ENCODE measurements at places on chromosomes 2 and 18.

DNA sequence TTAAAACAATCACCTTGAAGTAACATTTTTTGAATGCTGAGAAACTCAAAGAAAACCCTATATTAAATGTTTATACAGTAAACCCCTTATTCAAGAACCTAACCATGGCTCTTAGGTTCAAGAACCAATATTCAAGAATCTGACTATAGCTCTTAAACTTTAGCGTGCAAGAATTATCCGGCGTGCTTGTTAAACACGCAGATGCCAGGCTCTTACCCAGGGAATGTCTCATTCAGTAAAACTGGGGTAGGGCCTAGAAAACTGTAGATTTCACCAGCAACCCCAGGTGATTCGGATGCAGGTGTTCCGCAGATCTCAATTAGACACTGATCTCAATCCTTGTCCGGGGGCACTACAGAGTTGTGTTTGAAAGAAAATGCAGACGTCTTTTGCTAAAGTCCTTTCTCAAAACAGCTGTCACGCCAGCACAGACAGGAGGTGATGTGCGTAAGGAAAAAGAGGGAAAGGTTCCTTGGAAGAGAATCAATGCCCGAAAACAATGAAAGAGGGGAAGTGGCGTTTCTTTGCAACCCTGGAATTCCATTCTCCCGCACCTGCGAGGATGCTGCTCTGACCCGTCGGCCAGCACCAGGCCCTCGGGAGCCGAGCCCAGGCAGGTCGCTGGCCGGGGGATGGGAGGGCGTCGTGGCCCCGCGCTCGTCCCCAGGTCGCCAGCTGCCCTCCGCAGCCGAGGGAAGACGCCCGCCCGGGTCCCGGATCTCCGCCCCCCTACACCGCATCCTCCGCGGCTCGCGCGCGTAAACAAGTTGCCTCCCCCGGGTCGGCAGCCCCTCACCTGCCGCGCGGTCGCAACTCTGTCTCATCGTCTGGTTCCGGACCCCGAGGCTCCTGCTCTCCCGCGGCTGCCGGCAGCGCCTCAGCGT is 851 bp downstream of the EIF2AK3 start:
- DNase-seq, result peak; percentile 62

GRCh38 chr2:21500401-21500945 is 376.7 kb downstream of the TDRD15 start:
- no peak for DNase-seq

DNA sequence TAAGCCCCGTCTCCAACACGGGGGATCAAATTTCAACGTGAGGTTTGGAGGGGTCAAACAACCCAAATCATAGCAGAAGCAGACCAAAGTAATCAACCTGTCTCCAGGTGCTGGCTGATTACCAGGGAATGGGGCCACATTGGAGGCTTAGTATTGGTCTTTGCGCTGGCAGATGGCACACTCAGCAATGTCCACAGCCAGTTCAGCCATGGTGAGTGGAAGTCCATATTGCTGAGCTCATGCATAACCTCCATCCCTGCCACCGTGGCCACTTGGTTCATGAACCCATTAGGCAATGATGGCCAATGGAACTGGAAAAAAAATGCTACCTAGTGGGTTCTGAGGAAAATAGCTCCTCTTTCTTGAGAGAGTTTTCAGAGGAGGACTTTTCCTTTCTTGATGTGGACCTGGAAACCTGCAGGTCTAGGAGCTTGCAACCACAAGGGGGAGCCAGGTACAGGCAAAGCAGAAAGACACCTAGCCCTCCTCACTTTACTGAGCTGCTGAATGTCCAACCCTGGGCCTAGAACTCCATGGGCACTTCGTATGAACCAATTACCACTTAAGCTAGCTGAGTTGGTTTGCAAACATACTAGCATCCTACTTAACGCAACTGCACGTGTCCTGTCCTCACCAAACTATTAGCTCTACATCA is 128.0 kb upstream of the GYPC start:
- DNase-seq, result peak; percentile 63

DNA sequence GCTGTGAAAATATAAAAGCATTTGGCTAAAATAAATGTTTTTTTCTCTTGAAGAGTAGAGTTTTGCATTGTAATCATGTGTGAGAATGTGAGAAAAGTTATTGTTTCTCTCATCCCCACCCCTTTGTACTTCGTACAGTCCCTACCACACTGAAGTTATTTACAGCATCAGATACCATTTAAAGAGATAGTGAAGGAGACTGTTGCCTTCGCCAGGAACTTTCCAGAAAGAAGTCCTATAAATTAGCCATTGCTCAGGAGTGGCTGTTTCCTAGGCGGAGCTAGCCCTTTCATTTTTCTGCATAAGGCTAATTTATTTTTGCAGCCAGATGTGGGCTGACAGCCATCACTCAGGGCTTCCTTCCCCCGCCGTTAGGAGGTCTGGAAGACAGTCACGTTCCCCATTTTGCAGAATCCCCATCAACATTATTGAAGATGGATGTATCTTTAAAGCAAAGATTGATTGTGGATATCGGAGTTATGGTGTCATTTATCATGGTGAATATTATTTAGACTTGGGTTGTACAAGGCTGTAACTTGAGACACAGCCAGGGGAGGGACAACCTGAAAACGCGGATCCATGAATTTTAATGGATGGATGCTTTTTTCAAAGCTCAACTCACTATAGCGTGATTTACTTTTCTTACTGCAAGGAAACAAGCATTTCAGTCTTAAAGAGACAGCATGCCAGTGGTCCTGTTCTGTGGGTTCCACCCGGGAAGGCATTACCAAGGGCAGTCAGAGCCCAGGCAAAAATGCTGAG is 17.1 kb downstream of the TSHZ1 start:
- no peak for DNase-seq

DNA sequence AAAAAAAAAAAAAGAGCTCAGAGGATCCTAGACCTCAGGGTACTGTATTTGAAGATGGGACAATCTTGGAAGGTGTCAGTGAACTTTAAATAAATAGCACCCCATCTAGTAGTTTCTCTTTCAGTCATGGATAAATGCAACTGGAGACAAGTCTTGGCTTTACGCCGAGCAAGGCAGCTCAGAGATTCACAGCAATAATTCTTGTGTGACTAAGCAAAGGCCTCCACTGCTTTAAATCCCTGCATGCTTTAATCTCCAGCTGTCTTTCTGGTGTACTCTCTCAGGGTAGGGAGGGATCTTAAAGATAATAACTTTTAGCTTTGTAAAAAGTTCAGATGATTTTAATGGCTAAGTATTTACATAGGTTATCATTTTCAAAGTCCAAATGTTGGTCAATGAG is 36.3 kb downstream of the NRXN1 start:
- DNase-seq, result no peak

GRCh38 chr2:151228847-151229512 is 32.7 kb downstream of the RBM43 start:
- DNase-seq, result no peak

DNA sequence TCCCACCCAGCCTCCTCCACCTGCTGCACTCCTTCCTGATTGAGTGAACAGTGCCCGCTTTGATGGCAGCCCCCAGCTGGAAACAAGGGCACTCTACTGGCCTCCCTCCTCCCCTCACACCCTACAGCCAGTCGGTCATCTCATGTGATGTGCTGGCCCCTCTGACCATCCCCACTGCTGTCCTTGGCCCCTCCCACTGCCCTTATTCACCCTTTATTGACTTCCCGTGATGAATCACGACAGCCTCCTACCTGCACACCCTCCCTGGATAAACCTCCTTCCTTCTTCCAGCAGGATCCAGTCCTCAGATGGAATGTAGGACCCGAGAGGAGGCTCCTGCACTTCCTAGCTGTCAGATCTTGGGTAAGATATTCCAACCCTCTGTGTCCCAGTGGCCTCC is 186.5 kb upstream of the SH3BP4 start:
- no peak for DNase-seq

- DNase-seq, result no peak
Measured at GRCh38 chr18:49610022-49610445, 48.2 kb downstream of the LIPG start.

DNA sequence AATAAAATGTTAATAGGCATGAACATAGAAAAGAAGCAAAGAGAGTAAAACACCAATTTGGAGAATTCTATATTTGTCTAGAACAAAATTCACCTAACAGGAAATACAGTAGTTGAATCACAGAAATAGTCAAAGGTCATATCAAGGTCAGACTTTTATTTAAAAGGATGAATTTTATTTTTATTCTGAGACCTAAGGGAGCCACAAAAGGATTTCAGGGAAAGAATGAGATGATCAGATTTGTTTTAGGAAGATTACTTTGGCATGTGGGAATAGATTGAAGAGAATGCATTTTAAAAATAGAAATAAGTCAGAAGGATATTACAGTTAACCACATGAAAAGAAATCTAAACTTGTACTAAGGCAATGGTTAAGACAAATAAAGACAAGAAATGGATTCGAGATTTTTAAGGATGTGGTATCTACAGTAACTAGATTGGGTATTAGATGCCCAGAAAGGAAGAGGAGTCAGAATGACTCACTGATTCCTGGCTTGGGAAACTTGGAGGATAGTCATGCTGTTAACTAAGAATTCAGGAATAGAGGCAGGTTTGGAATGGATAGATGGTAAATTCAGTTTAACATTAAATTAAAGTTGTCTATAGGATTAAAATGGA is 56.0 kb downstream of the METTL4 start:
- DNase-seq, result no peak

GRCh38 chr2:75558786-75559679 is 1.7 kb downstream of the EVA1A start:
- no peak for DNase-seq

DNA sequence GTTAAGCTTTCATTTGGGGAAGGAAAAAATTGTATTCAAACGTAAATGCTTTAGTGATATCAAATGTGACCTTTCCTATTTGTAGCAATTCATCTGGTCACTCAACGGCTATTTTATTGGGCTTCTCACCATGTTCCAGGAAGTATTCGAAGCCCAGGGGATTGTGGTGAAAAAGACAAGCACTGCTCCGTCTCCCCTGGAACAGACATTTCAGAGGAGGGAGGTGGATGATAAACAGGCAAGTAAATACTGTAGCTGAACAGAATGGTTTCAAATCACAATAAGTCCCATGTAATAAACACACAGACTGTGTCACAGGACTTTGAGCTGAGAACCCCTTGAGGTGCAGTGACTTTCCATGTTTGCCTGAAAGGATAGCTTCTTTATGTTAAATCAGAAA is 464.7 kb upstream of the HNRNPA3 start:
- DNase-seq, result no peak

DNA sequence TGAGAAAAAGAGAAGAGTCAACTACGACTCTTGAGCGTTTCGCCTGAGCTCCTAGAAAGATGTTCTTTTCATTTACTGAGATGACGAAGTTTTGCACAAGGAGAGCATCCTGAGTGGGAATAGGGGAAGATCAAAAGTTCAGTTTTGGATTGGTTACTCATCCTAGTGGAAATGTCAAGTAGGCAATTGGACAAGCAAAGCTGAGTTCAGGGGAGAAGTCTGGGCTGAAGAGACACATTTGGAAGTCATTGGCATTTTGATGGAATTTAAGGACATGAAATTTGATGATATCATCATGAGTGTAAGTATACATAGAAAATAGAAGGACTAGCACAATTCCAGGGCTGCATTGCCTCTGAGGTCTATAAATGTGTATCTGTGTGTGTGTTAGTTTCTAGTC is 416.6 kb downstream of the RAD51AP2 start:
- no peak for DNase-seq

GRCh38 chr18:62505669-62506494 is 16.9 kb upstream of the ZCCHC2 start:
- DNase-seq, result peak; percentile 38

DNA sequence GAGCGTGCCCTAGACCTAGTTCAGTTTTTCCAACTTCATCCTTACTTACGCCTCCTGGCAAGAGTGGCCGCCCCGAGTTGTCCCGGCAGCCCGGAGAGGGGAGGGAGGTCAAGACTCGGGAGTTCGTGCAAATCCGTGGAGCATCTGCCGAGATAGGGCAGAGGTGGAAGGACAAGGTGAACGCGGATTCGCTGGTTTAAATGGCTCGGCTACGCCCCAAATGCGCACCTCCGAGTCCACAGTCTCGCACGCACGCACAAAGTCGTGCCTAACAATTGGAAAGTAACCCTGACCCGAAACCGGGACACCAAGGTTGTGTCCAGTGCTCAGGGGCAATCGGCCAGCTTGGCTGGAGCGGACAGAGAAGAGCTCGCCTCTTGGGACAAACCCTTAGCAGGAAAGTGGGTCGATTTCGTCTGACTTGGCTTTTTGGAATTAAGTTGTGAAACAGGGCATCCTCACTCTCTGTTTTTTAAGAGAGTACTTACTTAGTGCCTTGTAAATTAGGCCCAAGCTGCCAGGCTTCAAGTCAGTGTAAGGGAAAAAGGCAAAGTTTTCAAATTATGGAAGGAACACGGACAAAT is 726 bp upstream of the SS18 start:
- DNase-seq, result no peak
